Activated T-cell treated with anti-CD3 and anti-CD28 coated beads, Interleukin-2, amount 50 U/mL, for 48 hours (primary cell): ENCODE measurements at places on chromosomes 1 and 21.

GRCh38 chr1:246959944-246960693 is 28.4 kb upstream of the AHCTF1 start:
- no peak for DNase-seq

DNA sequence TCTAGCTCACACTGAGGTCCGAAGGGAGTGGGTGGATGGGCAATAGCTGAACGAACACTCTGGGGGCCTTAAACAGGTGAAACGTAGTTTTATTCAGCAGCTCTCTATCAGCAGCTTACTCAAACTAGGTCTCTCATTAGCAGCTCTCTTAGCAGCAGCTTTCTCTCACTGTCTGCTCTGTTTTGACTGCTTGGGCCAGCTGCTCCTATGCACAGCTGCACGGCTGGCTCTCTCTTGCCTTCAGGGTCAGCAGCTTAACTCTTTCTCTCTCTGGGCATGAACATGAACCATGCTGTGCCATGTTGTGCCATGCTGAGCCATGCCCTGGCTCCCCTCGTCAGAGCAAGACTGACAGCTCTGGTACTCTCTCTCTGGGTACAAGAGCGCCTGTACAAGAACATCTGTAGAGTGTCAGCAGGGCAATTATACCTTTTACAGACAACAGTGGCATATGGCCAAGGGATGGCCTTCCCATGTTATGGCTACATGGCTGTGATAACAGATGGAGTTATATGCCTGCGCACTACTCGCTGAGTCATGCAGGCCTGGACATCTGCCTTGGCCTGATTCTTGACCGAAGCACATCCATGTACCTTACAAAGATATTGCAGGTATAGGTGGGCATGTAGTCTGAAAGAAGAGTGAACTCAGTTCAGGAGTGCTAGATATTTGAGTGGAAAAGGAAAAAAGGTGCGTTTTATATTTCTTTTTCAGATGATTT is 152.4 kb downstream of the LEPR start:
- no peak for DNase-seq

DNA sequence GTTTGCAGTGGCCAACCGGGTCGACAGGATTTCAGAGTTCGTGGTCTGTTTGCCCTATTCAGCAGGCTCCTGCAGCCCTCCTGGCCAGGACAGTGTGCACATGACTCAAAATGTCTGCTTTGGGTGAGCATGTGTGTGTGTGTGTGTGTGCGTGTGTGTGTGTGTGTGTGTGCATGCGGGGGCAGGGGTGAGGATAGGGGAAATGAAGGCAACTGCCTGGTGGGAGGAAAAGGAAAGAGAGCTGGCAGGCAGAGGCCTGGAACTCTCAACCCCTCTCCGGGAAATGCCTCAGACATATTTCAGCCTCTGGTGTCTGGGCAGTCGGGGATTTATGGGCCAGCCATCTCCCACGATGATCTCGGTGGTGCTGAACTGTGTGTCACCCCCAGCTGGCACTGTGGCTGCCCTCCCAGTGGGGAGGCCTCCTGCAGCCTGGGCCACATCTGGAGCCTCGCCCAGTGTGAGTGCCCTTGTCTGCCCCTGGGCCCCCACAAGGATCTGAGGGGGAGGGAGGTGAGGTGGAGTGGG is 15.2 kb downstream of the CDCP2 start:
- no peak for DNase-seq

- no peak for DNase-seq
Observed at GRCh38 chr1:57319791-57320190, 104.1 kb downstream of the DAB1 start.

DNA sequence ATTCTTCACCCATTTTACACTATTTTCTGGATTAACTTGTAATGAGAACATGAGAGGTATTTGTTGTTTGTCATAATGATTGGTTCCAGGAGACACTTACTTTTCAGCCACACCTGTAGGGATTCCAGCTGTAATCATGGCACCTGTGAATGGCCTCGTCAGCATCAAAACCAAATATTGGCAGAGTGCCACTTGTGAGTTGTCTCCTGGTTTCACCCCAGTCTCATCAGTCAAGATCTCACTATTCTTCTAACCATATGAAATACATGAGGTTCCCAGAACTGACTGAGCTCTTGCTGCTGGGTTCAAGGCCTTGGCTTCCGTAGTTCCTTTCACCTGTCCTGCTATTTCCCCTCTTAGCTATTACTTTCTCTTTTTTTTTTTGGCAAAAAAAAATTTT is 246.6 kb upstream of the ADGRL2 start:
- DNase-seq = no peak

DNA sequence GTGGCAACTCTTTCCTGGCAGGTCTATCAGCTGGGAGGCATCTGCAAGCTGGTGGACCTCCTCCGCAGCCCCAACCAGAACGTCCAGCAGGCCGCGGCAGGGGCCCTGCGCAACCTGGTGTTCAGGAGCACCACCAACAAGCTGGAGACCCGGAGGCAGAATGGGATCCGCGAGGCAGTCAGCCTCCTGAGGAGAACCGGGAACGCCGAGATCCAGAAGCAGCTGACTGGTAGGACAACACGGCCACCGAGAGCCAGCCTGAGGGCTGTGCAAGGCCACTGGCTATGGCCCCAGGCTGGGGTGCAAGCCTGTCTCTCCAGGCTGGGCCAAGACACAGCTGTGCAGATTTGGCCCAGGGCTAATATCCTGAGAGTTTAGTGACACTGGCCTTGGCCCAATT is 34.2 kb downstream of the PKP1 start:
- no peak for DNase-seq
